Astrocyte (in vitro differentiated cells and primary cell): ENCODE measurements at places on chromosomes 5 and 9. TPM values are rescaled to one million over a fixed set of nuclear protein-coding genes. Genes with fewer than 3 reads are reported as not detected.

Gene GZMA
- 1.7 and 2.6 TPM in 2 replicates for total RNA-seq

Gene PRR16
- total RNA-seq = 8.8 and 9.1 TPM in 2 replicates

Gene NEUROG1
- total RNA-seq = not detected in 2 replicates

Gene CARTPT
- not detected in 2 replicates for total RNA-seq

Gene OR1J2
- total RNA-seq = not detected in 2 replicates

Gene IRX2
- 6.7 and 7.0 TPM in 2 replicates for total RNA-seq

Gene PLPP1
- 56.3 and 58.9 TPM in 2 replicates for total RNA-seq

Gene GNG10
- 29.4 and 29.6 TPM in 2 replicates for total RNA-seq

Gene PCDHGA5
- total RNA-seq = 0.29 and 0.30 TPM in 2 replicates

Gene MYMK
- total RNA-seq = not detected in 2 replicates

Gene PCDHGB4
- total RNA-seq = 13.6 and 15.7 TPM in 2 replicates

Gene TMEM174
- total RNA-seq = not detected in 2 replicates

Gene LIFR
- 16.0 and 20.3 TPM in 2 replicates for total RNA-seq

Gene PPP1R26
- 10.6 and 11.3 TPM in 2 replicates for total RNA-seq

Gene GGTA1
- 0.18 TPM in 1 of 2 replicates, not detected in the other for total RNA-seq

Gene NXNL2
- total RNA-seq = 0.62 and 1.6 TPM in 2 replicates

Gene LRRC19
- total RNA-seq = not detected in 2 replicates

Gene TGFBI
- 1,145 and 1,862 TPM in 2 replicates for total RNA-seq

Gene SPARC
- total RNA-seq = 15,667 and 20,724 TPM in 2 replicates

Gene SH3TC2
- 2.6 and 3.1 TPM in 2 replicates for total RNA-seq
